ENCODE measurements at places on chromosomes 5 and 9.

- no peak for DNase-seq
Observed at GRCh38 chr5:54601411-54602230, 84.1 kb downstream of the SNX18 start.

DNA sequence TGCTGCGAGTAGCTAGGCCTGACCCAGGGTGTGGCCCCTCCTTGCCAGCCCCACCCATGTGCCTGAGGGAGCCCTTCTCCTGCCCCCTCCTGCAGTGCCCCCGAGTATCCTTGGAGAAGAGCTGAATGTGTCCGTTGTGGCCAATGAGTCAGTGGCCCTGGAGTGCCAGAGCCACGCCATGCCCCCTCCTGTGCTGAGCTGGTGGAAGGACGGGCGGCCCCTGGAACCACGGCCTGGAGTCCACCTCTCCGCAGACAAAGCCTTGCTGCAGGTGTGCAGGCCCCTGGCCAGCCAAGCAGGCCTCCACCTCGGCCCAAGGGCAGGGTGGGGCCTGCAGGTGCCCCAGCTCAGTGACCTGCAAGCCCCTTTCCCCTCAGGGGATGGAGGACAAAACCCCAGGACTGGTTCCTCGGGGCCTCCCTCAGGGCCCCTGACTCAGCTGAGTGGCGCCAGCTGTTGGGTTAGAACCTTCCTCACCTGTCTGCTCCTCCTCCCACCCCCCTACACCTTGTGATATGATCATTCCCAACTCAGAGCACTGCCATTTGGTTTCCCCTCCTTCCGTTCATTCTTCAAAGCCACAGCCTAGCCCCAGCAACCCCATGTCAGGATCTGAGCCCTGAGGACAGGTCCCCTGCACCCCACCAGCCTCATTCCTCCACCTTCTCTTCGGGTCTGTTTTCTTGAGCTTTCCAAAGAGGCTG, 80.0 kb upstream of the ASS1 start:
- no peak for DNase-seq

DNA sequence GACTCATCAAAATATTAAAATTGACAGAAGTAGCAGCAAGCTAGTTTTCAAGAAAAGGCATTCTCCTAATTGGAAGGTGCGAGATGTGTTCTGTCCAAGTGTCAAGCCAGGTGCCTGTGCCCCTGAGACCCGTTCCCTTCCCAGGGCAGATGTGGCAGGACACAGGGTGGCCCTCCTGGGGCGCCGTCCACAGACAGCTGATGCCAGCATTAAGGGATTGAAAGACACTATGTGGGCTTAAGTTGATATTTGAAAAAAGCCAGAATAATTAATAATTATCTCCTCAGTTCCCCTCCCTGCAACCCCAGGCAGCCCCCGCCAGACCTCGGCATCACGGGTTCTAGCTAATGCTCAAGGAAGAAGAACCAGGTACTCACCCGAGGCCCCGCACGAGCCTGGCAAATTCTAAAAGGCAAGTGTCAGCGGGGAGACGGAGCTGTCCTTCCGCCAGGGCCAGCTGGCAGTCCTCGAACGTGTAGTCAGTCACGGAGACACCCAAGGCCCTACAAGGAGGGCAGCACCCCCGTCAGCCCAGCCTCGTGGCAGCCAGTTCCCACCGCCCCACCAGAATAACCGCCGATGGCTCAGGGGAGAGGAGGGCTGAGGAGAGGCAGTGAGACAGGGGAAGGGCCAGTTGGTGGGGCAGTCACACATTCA, 29.1 kb upstream of the SLC6A3 start:
- no peak for DNase-seq

DNA sequence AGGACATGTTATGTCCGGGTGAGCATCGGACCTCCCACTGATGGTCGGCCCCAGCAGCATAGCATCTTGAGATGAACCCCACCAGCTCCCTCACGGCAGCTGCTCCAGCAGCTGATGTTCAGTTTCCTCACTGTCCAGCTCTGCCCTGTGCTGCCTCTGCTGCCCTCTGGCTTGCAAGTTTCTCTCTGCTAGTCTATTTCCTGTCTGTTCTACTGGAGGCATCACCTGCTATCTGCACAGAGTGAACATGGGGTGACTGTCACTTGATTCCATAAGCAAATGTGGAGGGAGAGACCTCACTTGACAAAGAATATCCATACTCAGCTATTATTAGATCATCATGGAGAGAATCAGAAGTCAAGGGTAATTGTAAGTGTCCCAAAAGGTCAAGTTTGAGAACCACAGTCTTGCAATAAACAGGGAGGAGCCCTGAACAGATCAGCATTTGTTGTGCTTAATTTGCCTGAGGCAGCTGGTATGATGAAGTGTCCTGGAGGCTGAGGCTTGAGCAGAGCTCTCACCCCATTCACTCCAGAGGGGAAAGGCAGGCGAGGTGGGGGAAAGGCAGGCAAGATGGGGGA, 702.8 kb downstream of the SEMA5A start:
- DNase-seq = no peak

DNA sequence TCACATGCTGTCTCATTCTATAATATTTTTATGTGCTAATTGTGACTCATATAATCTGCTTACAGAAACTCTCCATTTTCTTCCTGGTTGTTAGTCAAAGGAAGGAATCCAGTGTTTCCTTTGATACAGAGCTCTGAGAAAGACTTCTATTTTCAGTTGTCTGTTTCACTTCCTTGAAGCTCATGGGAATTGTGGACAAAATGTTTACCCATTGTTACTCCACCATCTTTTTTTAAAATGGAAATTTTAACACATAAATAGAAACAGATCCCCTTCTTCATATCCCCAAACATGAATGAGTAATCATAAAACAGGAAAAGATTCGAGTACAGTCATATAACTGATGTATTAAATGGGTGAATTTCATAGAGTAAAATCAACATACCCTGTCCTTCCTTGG, 42.0 kb upstream of the KCNN2 start:
- DNase-seq = peak; percentile 51

DNA sequence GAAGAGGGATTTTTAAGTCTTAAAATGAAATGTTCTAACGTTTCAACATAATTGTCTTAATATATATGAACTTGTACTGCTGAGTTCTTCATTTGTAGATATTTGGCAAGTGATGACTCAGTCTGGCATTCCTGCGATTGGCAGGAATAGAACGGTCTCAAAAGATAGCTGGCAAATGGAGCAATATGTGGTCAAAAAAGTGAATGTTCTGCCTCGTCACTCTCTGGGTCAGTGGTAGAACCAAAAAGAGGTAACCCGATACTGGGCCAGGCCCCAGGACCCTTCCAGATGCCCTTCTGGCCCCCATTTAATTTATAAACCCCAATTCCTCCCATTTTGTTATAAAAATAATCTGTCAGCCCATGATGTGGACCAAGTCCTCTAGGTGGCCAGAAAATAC, 39.2 kb downstream of the ZNF366 start:
- peak; percentile 36 for DNase-seq

DNA sequence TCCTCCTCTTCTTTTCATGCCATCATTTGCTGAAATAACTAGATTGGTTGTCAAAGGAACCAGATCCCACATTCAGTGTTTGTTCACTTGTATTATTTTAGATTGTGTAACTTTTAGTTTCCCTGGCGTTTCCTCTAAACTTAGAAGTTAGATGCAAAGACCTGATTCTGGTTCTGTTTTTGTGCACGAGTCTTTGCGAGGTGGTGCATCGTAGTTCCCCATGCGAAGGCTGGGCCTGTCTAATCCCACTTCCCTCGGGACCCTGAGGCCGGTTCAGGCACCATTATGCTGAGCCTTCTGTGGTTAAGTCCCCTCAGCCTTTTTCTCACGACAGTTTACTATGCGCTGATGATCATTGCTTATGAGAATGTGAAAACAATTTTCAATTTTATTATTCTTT, 219.1 kb upstream of the OTULINL start:
- DNase-seq = no peak

- no peak for DNase-seq
Observed at GRCh38 chr9:1743121-1743960, 271.8 kb upstream of the SMARCA2 start.

All from fibroblast of skin of right quadriceps (primary cell).